Activated CD8-positive, alpha-beta memory T cell treated with anti-CD3 and anti-CD28 coated beads for 1 hour (primary cell): ENCODE measurements at places on chromosomes 3 and 15.

GRCh38 chr3:138222131-138222941 lies 35.2 kb downstream of the ARMC8 start:
- DNase-seq = no peak

GRCh38 chr3:112437146-112438022 lies 61.9 kb downstream of the BTLA start:
- no peak for DNase-seq

DNA sequence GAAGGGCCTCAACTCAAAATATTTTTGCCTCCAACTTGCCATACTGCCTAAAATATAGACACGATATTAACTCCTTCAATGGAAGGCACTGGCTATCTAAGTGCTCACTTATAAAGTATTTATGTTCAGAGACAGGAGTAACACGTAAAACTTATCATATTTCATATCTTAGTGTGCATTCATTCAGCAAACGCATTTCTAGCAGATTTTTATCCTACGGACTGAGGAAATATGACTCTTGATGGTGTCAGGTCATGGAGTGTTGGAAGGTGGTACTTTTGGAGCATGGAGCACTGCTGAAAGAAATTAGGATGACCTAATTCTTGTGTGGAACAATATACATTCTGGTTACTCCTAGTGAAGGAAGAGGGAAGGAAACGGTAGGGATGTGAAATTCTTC lies 43.8 kb upstream of the LEKR1 start:
- DNase-seq = no peak

GRCh38 chr15:78072080-78072892 lies 5.2 kb downstream of the TBC1D2B start:
- DNase-seq = no peak

DNA sequence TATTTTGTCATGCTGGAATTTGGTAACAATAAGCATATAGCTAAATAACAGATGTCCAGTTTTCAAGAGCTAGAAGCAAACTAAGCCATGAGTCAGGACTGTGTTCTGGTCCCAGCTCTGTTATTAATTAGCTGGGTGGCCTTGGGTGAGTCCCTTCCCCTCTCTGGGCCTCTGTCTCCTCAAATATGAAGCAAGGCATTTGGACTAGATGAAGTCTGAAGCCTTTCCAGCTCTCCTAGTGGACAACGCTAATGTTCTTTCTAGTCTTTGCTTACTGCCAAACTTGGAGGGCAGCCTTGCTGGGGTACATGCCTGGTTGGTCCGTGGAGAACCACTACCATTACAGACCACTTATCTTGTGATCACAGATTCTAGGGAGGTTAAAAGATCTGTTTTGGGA lies 127.6 kb downstream of the DUT start:
- DNase-seq = no peak

DNA sequence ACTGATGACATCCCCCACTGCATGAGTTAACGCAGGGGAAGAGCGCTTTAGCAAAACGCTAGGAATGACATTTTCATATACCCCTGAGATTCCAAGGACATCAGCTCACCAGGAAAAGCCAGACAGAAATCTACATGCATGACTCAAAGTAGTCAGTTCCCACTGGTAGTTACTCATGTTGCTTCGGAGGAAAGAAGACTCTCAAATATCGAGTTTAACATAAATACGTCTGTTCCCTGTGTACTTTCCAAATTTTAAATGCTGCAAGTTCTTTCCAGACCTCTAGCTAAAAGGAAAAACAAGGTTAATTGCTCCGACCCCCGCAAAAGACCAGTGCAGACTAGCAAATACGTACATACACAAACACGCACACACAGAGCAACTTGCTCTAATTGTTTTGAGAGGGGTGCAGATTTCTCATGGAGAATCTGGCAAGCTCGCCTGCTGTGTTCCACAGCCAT lies 115.4 kb upstream of the PRICKLE2 start:
- no peak for DNase-seq

DNA sequence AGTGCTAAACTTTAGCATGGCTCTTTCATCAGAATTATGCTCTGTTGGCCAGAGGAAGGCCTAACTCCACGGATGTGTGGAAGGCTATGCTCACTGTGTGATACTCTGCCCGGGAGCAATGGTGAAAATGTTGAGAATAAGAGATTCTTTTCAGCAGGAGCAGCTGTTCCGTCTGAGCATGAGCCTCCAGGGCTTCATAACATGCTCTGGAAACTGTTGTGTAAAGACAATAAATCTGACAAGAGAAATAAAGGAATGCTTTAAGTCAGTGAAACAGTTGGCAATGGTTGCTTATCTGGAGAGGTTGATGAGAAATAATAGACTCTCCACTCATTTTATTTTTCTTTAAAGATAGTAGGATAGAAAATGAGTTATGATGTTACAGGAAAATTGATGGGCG lies 269.8 kb downstream of the DIPK2A start:
- no peak for DNase-seq

- no peak for DNase-seq
Observed at GRCh38 chr3:119173325-119173724, at the start of gene UPK1B. Gene UPK1B, plus strand, starts transcription at chr3:119173598. Its CDS starts 13,144 bp downstream, at chr3:119186742.

- DNase-seq = no peak
Observed at GRCh38 chr3:162718697-162719096, 1222.1 kb downstream of the OTOL1 start.

GRCh38 chr3:121844892-121845291 lies 9.9 kb downstream of the EAF2 start:
- DNase-seq = no peak

- no peak for DNase-seq
Observed at GRCh38 chr3:143604402-143605185, 243.7 kb downstream of the SLC9A9 start.

- DNase-seq = no peak
Observed at GRCh38 chr3:185815391-185816282, 9.2 kb downstream of the IGF2BP2 start.

DNA sequence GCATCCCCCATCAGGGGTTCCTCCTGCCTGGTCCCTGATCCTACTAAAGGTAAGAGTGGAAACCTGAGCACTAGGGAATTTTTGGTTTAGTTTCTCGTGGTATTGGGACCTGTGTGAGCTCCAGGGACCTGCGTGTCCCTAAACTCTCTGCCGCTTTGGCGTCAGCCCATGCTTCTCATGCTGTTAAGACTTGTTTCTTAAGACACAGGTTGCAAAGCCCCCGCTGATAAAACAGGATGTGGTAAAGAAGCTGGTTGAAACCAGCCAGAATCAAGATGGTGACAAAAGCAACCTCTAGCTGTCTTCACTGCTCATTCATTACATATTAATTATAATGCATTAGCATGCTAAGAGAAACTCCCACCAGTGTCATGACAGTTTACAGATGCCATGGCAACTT lies 64.6 kb downstream of the LYZL4 start:
- DNase-seq = no peak

- no peak for DNase-seq
Observed at GRCh38 chr3:74906181-74906580, 291.7 kb upstream of the CNTN3 start.

DNA sequence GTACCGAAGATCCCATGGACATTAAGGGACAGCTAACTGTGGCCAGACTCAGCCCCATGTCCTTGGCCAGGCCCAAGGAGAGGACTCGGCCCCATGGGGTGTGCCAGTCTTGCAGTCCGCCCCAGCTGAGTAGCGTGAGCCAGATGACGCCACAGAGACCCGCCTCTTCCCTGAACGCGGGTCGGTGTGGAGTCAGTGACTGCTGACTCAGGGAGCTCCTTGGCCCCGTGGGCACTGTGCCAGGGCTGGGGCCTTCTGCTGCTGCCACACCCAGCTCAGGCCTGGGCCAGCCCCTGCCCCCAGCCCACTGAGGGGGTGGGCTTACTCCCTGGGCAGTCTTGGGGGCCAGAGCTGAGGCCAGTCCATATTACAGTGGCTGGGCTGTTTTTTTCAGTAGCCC lies 52.8 kb downstream of the PLXNA1 start:
- no peak for DNase-seq

- DNase-seq = no peak
Observed at GRCh38 chr15:39788800-39789565, 6.3 kb upstream of the FSIP1 start.

- no peak for DNase-seq
Observed at GRCh38 chr15:68586274-68586961, 7.6 kb downstream of the CORO2B start.

DNA sequence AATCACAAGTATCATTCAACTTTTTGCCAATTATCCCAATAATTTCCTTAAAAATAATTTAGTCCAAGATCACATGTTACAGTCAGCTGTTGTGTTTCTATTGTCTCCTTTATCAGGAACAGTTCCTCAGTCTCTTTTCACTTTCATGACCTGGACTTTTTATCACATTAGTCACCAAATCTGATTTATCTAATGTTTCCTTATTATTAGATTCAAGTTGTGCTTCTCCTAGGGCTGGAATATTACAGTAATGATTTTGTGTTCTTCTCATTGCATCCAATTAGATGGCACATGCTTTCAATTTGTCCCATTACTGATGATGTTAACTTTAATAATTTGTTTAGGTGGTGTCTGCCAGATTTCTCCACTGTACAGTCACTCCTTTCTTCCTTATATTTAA lies 66.3 kb upstream of the DCBLD2 start:
- DNase-seq = no peak

DNA sequence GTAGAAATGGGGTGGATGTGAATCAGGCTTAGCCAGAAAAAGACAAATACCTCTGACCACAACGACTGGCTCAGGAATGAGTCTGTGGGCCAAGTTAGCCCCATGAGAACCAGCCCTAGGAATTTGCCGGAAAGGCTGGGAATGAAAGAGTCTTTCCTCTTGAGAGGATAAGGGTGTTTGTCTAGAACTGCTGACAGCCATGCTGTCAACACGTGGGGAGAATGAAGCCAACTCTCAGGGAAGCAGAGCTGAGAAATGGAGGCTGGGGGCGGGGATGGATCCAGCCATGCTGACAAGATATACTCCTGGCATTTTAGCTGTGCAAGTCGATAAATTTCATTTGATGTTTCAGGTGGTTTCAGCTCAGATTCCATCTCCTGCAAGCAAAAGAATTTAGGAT lies 10.6 kb upstream of the SLC6A1 start:
- no peak for DNase-seq

- DNase-seq = no peak
Observed at GRCh38 chr15:28086175-28086703, 12.9 kb downstream of the OCA2 start.

- no peak for DNase-seq
Observed at GRCh38 chr3:58994746-58995330, 55.0 kb downstream of the CFAP20DC start.

DNA sequence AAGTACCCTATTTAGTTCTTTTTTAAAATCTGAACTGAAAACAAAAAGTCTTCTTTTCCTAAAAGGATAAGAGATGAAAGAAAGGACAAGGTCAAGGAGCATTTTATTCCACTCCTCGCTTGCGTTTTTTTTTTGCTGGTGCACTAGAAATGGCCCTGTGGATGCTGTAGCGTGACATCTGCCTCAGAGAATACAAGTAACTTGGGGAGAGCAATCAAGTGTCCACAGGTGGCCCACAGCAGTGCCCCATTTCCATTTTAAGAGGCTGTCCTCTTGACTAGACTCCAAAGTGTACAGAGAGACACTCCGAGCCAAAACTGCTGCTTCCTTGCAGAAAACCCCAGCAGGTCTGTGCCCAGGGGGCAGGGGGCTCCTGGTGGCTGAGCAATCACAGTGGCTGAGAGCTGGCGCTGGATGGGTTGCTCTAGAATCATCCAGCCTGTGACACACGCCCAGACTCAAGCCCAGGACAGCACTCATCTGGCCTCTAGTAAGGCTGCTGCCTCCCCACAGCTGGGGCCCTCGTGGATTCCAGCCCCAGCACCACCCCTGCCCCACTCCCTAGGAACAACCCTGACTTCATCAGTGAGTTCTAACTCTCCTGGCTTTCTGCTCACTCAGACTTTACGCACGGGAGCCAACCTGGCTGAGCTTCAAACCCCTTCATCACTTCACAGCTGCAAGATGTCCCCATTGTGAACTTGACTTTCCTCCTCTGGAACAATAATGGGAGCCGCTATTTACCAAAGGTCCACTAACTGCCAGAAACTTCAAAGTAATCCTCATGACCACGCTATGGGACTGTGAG lies 71.1 kb upstream of the SPATA12 start:
- DNase-seq = no peak

- no peak for DNase-seq
Observed at GRCh38 chr3:172383306-172383796, 64.9 kb downstream of the GHSR start.
